ENCODE measurements at places on chromosomes 3 and 15. TPM values are rescaled to one million over a fixed set of nuclear protein-coding genes. Genes with fewer than 3 reads are reported as not detected.

Gene CDHR4
- not detected for total RNA-seq

DNA sequence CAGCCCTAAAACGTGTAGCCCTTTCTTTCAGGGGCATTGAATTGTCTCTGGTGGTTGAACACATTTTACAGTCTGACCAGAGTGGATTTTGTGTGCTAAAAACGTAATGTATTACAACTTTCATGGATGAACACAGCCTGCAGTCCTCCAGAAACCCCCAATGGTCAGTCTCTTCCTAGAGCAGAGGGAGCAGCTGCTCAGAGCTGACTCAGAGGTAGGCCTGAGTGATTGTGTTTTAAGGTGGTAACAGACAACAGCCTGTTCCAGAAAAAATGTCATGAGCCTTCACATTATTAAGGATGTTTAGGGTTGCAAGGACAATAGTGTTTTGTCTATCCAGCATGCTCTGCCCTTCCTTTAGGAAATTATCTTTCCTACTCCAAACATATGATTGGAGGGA, 34.5 kb upstream of the CTNNB1 start:
- DNase-seq: no peak

- DNase-seq: no peak
Observed at GRCh38 chr15:31498756-31499155, 172.1 kb downstream of the KLF13 start.

- DNase-seq: no peak
Observed at GRCh38 chr3:149203758-149204157, 17.9 kb downstream of the CP start.

DNA sequence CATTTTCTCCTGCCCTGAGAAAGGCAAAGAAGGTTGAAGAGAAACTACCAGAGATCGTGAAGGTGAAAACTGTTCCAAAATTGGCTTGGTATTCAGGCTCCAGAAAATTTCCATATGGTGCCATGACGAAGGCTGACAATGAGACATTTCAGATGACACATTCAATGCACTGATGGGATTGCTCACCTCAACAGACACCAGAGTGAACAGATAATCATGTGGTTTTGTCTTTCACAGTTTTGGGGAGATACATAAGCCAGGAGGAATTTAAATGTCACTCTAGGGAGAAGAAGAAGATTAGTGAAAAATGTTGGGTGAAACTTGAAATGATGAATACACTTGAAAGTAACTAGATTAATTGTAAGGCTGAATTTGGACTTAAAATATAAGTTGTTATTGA, 339.7 kb upstream of the EPHA3 start:
- no peak for DNase-seq

Gene CACNA2D2
- total RNA-seq: 1.4 TPM

- no peak for DNase-seq
Observed at GRCh38 chr3:87461036-87461435, 184.7 kb upstream of the POU1F1 start.

Gene GMPPB
- total RNA-seq: 19.5 TPM

Gene NOX5
- total RNA-seq: not detected
